ENCODE measurements at places on chromosomes 1 and 21.

GRCh38 chr1:177505905-177506590 is 335.3 kb downstream of the BRINP2 start:
- no peak for DNase-seq

GRCh38 chr1:59906931-59907330 is 19.6 kb downstream of the CYP2J2 start:
- DNase-seq = no peak

GRCh38 chr1:115702959-115703358 is 61.2 kb downstream of the VANGL1 start:
- DNase-seq = no peak

GRCh38 chr1:155001425-155001674 is 1.3 kb upstream of the ZBTB7B start:
- DNase-seq = no peak

DNA sequence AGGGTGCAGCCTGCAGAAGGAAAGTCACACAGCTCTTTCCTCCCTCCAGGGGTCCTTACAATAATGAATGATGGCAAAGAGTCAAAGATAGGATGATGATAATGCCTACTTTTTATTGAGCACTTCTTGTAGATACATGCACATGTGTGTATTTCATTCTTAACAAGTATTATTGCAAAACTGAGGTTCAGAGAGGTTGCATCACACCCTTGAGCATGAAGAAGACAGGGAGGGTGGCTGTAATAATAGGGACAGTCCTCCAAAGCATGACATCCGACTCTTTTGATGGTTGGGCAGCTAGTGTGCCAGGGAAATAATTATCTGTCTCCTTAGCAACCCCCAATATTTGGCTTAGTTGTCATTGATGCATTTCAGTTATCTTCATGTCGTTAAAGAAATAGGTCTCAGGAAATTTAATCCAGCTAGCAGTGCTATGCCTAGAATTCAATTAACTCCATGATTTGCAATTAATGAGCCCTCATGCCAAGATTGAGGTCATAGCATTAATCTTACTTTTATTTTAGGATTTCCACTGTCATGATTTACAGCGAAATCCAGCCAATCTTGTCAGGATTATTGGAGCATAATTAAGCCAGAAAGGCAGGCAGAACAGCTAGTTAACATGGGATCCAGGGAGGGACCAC is 35.0 kb downstream of the DNAJC6 start:
- no peak for DNase-seq

DNA sequence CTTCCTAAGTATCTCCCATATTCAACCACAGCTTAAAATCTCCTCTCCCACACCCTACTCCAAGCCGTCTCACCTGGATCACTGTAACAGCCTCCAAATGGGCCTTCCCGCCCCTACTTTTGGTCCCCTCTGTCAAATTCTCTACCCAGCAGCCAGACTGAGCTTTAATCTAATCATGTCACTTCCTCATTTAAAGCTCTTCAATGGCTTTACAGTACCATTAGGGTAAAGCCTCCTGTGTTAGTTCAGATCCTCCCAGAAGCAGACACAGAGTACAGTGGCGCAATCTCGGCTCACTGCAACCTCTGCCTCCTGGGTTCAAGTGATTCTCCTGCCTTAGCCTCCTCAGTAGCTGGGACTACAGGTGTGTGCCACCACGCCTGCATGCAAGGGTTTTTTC is 46.8 kb upstream of the PSEN2 start:
- DNase-seq = no peak

DNA sequence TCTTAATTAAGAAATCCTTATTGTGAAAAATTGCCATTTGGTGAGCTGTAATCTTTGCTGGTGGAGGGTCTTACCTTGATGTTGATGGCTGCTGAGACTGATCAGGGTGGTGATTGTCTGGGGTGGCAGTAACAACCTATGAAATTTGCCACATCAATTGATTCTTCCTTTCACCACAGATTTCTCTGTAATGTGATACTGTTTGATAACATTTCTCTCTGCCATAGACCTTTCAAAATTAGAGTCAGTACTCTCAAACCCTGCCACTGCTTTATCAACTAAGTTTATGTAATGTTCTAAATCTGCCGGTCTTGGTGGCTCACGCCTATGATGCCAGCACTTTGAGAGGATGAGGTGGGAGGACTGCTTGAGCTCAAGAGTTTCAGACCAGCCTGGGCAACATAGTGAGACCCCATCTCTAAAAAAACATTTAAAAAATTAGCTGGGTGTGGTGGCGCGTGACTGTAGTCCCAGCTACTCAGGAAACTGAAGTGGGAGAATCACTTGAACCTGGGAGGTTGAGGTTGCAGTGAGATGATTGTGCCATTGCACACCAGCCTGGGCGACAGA is 5.0 kb downstream of the KPNA6 start:
- no peak for DNase-seq

DNA sequence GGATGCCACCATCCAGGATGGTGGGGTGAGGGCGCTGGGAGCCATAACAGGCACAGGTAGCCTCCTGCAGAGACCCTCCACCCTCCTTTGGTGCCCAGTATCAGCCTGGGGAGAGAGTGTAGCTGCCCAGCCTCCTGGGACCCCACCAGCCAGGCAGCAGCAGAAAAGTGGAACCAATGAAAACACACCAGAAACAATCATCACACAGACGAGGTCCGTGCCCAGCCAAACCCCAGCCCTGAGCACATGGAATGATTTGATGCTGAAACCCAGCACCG is 285.1 kb downstream of the PTPRU start:
- DNase-seq = no peak

DNA sequence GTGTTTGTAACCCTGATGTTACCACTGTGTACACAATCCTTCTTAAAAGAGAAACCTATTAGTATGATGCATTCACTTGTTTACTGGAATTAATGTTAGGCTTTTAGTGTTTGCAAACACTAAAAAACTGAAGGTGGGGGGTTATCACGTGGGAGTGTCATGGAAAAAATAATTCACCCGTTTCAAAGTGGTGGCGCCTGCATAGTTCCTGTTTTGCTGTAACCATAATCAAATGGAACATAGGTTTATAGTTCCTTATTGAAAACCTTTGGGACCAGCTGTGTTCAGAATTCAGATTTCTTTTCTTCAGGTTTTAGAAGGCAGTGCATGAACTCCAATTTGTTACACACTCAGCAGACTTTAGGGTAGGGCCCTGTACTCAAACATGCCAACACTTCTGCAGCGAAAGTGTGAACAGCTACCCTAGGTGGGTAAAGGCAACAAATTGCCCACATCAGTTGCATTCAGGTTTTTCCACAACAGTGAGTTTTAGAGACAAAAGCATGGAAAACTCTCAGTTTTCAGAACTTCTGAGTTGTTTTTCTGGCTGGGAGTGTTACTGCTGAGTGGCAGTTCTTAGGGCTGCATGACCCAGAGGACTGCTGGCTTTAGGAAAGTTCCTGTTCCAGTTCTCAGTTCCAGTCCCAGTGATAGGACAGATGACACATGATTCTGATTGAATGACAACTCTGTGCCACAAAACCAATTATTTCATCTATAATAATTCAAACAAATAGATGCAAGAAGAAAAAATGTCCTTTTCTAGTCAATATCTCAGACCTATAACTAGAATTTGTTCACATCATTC is 29.1 kb upstream of the IVNS1ABP start:
- no peak for DNase-seq

DNA sequence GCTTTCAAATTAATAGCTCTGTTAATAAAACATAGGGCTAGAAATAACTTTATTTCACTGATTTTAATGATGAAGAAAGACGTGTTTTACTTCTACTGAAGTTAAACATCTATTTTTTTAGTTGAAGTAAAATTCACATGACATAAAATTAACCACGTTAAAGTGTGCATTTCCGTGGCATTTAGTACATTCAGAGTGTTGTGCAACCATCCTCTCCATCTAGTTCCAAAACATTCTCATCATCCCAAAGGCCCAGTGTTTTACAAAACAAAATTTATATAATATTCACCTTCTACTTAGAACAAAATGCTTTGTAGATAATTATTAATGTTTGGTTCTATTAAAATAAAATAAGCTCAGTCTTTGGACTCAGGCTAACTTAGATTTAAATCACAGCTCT is 108.5 kb upstream of the GNG12 start:
- DNase-seq = no peak
